ENCODE measurements at places on chromosomes 2 and 18.

- no peak for DNase-seq
Measured at GRCh38 chr18:35303610-35304009, 13.6 kb upstream of the ZSCAN30 start.

DNA sequence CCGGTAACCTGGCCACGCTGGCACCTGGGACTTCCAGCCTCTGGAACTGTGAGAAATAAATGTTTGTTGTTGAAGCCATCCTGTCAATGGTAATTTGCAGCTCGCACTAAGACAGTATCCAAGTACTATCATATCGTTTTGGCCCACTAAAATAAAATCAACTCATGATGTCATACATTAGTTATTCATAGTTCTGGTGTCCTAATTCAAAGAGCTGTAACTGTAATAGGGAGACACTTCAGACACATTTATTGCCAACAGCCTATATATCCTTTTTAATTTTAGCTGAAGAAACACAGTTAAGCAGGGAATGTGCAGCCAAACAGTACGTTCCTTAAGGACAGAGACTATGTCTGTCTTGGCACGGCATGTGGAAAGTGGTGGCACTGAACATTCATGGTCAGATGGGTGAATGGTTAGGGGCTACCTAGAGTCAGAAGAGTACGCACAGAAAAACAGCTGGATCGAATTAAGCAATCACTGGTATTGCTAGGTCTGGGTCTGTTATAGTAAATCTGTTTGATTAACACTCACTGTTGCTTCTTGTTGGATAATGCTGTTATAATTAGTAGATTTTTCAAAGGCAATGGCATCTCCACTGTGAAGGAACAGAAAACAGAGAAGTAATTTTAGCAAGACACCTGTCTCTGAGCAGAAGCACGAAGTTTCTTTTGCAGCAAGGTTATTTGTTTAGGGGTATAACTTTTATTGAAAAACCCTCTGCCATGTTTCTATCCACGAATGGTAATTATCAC, 41.3 kb upstream of the CREG2 start:
- DNase-seq = no peak

DNA sequence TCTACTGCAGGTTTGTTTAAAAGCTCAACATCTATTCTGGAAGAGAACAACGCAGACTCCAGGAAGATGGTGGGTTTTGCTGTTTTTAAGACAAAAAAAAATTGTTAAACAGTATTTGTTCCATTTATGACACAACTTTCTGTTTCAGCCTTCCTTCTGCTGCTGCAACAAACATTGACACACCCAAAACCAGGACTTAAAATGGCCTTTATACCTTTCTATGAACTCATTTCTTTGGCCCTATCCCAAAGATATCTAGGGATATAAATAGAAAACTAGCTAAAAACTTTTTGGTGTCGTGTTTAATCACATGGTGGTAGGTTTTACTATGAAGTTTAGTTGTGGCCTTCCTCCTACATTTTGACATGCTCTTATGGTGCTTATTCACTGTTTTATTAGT, 964 bp upstream of the GALNT3 start:
- no peak for DNase-seq

- no peak for DNase-seq
Measured at GRCh38 chr2:33785201-33786106, 186.4 kb upstream of the FAM98A start.

DNA sequence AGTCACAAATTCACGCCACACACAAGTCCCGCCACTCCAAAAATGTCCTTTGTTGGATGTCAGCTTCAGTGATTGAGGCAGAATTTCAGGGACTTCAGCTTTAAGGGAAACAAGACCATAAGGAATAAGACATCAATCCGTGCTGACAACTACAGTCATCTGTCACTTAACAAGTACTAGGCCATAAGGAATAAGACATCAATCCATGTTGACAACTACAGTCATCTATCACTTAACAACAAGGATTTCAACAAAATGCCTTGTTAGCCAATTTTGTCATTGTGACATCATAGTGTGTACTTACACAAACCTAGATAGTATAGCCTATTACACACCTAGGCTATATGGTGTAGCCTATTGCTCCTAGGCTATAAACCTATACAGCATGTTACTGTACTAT, 58.0 kb downstream of the ANTXR1 start:
- no peak for DNase-seq
